ENCODE measurements at places on chromosomes 3 and 15. TPM values are rescaled to one million over a fixed set of nuclear protein-coding genes. Genes with fewer than 3 reads are reported as not detected.

DNA sequence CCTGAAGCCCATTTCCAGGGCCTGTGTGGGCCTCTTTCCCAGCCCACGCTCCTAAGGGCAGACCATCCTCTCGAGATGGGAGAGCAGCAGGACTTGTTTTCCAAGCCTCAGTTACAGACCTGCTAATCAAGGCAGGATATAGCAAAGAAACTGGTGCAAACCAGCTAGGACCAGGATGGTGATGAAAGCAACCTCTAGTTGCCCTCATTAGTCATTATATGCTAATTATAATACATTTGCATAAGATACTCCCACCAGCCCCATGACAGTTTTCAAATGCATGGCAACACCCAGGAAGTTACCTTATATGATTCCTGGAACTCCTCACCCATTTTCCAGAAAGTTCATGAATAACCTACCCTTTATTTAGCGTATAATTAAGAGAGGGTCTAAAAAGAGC is 34.4 kb upstream of the TRH start:
- H3K4me3 ChIP-seq = no peak overlapping the region
- no peak for DNase-seq
- no peaks in the 10 kb centered on the region for H3K36me3 ChIP-seq
- H3K4me1 ChIP-seq = no peaks in the 10 kb centered on the region
- no peaks in the 10 kb centered on the region for H3K27me3 ChIP-seq

DNA sequence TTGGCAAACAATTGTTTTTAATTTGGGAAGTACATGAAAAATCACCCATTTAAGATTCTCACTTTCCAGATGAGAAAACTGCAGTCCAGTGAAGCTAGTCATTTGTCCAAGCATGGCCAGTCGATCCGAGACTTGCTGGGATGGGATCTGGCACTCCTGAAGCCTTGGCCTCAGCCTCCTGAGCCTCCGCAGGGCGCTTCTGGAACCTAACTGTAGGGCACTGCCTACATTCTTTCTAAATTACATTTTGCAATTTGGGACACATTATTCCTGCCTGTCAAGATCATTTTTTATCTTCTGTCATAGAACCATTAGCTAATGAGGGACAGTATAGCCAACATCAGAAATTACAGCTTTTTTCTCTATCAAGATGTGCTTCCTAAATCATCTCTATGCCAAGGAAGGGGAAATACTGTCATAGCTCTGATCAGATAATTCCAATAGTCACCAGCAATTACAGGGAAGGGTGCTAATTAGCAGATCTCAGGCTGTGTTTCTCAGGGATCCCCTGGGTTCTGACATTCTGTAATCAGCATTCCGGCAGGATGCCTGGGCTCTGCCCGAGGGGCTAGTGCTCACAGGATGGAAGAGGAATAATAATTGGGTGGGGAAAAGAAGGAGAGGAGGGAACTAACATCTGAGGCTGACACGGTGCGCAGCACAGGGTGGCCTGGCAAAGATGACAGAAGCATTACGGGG is 28.3 kb downstream of the ANAPC13 start:
- H3K4me3 ChIP-seq = no peak overlapping the region

DNA sequence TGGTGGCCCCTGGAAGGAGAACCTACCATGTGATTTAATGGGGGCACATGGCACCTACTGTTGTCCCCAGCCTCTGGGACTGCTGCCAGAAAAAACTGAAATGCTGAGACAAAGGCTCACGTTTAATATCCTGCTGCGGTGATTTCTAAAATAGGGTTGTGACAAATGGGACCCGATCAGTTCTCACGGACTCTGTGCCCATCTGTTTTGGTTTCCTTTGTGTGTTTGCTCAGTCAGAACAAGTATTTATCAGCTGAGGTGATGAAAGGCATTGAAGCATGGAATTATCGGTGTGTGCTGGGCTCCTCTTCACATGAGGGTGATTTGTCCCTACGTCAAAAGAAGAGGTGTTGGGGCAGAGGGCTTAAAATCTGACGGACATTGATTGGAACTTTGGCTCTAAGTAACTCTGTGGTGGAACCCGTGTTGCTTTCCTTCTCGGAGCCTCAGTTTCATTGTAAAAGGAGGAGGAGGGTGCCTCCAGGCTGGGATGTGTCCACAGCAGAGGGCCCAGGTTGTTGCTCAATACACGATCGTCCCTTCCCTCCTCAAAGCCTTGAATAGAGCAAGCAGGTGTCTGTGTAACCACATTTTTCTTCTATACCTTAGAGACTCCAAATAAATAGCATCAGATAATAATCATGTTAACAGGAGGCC is 283.3 kb upstream of the RGMA start:
- no peak overlapping the region for H3K27ac ChIP-seq
- H3K4me1 ChIP-seq = no peaks in the 10 kb centered on the region
- no peak for DNase-seq
- no peaks in the 10 kb centered on the region for H3K36me3 ChIP-seq

DNA sequence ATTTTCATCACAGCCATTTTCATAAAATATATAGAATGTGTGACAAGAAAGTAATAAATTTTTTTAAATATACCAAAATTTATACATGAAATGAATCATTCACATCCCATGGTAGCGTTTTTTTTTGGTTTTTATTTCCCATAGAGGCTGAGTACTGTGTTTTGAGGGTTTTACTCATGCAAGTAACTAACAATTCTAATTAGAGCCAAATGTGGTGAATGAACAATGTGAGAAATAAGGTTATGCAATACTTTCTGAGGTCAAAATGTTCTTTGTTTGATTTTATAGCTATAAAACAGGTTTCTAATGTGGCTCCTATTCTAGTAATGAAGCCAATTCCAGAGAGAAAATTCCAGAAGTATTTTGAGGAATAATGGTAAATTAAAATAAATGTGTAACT is 386.8 kb downstream of the TBC1D5 start:
- H3K4me3 ChIP-seq = no peak overlapping the region
- no peak overlapping the region for H3K27ac ChIP-seq
- DNase-seq = no peak
- H3K36me3 ChIP-seq = no peaks in the 10 kb centered on the region

GRCh38 chr15:85947936-85948335 is 131.7 kb upstream of the AGBL1 start:
- no peaks in the 10 kb centered on the region for H3K27me3 ChIP-seq
- H3K4me3 ChIP-seq = no peak overlapping the region
- no peak for DNase-seq
- H3K27ac ChIP-seq = no peak overlapping the region

- no peak overlapping the region for H3K27ac ChIP-seq
- no peak overlapping the region for H3K4me3 ChIP-seq
- H3K36me3 ChIP-seq = no peaks in the 10 kb centered on the region
- no peaks in the 10 kb centered on the region for H3K27me3 ChIP-seq
- H3K4me1 ChIP-seq = no peaks in the 10 kb centered on the region
- DNase-seq = no peak
Measured at GRCh38 chr3:35042210-35042991, 596.9 kb upstream of the ARPP21 start.

The HGD gene
- total RNA-seq = 136 TPM
